ENCODE measurements at places on chromosomes 13 and 19.

- DNase-seq: no peak
Observed at GRCh38 chr19:14315433-14315832, 65.8 kb upstream of the ADGRE5 start.

GRCh38 chr19:31335716-31336115, 13.5 kb downstream of the TSHZ3 start:
- DNase-seq: no peak

DNA sequence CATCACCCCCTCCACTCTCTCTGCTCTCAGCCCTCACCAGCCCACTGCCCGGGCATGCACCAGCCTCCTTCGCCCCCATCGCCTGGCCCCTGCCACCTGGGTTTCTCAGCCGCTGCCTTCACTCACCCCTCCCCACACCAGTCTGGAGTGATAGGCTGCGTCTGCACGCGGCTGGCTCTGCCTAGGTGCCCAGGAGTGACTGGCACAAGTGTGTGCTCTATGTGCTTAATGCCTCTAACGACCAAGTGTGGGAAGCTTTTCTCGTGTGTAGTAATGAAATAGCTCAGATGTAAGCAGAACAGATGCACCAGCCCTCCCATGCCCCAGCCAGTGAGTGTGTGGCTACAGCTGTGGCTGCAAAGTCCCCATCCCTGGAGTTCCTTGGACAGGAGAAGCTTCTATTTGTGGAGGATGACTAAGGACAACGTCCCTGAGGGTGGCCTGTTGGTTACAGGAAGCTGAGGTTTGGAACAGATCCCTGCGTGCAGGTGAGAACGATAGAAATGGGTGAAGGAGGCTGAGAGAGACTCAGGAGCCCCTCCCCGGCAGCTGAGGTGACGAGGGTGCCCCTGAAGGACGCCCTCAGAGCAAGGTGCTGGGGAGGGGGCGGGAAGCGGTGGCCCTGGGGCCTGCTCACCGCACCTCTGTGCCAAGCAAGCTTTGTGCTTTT, 35.6 kb downstream of the ATP11A start:
- no peak for DNase-seq

- DNase-seq: no peak
Observed at GRCh38 chr19:38228491-38229439, 4.7 kb upstream of the DPF1 start.

DNA sequence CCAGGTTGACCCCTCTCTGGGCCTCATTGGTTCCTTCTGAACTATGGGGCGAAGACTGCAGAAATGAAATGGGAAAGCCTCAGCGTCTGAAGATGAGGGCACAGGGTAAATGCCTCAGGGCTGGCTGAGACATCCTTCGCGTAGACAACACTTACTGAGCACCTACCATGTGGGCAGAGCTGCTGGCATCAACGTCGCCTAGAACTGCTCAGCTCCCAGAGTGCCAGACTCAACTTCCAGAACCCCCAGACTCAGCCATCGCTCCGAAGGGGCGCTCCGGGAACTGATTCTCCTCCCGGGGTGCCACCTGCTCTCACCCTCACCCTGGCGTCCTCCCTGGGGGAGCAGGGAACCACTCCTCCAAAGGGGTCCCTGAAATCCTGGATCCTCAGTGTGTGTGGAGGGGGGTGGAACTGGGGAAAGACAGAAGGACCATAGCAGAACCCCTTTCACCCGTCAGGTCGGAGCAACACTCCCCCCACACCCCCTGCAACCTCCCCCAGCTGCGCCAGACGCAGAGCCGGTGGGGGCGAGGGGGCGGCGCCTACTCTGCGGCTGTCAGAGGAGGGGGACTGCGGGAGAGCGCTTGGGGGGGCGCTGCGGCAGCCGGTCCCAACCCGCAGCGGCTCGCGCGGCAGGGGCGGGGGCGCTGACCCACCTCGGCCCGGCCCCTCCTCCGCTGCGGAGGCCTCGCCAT, 8.2 kb upstream of the NFIC start:
- no peak for DNase-seq

DNA sequence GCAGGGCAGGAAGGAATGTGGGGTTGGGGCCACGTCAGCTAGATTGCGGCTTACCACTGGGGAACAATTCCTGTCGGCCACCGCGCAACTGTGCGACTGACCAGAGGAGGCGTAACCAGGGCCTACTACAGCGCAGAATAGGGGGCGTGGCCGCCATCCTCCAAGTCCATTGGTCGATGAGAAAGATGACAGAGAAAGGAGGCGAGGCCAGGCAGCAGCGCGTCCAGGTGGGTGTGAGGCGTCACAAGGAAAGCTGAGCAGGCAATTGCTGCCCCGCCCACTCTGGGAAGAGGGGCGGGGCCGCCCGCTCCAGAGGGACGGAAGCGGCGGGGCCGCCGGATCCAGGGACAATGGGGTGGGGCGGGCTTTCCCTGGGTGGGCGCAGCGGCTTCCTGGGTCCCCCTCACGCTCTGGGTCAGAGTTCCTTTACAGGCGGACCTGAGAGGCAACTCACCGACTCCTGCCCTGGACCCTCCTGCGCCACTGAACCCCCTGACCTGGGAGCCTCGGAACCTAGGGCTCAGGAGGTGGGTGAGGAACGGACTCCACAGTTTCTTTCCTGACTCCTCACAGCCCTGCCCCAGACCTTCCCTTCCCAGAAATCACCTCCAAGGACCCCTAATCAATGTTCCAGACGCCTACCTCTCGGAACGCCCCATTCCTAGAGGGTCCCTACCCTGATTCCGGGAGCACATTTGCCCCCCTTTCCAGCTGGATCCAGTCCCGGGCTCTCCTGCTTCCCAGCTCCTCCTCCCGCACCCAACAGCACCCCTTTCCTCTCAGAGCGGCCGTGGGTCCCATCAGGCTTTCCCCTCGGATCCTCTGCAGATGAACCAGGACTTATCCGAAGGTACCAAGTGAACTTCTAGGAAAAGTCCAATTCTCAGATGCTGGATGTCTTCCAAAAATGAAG, 101.5 kb upstream of the ZNF492 start:
- no peak for DNase-seq

Measured in hepatocyte (in vitro differentiated cells).